Activated naive CD8-positive, alpha-beta T cell treated with anti-CD3 and anti-CD28 coated beads, Interleukin-2, amount 50 U/mL, for 16 hours (primary cell): ENCODE measurements at places on chromosomes 7 and 10.
A peak's percentile ranks its signal among the peaks of the same experiment; 100 is the strongest.

GRCh38 chr10:88642209-88642608 lies 22.0 kb upstream of the LIPF start:
- no peak for DNase-seq

DNA sequence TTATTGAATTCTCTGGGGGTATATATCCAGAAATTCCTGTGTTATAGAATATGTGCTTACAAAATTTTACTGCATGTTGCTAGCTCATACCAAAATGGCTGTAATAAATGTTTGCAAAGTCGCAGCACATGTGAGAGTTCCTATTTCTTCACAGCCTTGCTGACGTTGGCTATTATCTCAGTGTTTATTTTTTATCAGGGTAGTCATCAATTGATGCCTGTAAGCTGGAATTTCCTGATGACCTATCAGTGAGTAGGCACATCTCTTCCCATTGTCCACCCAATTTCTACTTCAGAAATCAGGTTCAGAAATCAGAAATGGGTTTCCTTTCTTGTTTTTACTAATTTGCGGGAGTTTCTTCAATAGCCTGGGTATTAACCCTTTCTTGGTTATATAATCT lies 268.1 kb upstream of the FZD8 start:
- DNase-seq, result no peak

- DNase-seq, result no peak
These were observed 1.9 kb upstream of the TCF7L2 start for GRCh38 chr10:112948196-112948595.

GRCh38 chr7:140402178-140402835 lies 1.6 kb upstream of the RAB19 start:
- DNase-seq, result no peak

- no peak for DNase-seq
These were observed 28.8 kb upstream of the ICA1 start for GRCh38 chr7:8290645-8291308.

- DNase-seq, result no peak
These were observed 188.2 kb upstream of the MKLN1 start for GRCh38 chr7:131139462-131139861.

- no peak for DNase-seq
These were observed 171.0 kb upstream of the NEBL start for GRCh38 chr10:21068026-21068656.

DNA sequence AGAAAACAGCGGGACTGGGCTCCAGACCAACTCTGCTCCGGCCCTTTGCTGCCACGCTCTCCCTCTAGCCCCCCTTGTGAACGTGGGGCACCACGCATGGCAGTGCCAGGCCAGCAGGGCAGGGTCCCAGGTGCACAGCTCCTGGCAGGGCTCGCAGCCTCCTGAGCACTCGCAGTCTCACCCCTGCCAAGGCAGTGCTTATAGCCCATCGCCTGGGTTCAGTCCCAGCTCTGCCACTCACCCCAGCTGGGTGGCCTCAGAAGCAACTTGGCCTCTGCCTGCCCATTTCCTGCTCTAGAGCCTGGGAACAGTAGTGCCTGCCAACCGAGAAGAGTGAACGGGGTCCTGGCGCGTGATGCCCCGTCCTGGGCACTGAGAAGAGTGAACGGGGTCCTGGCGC lies 36.3 kb downstream of the CFAP46 start:
- DNase-seq, result no peak

GRCh38 chr10:91829268-91829667 lies 31.0 kb downstream of the TNKS2 start:
- no peak for DNase-seq

GRCh38 chr10:86207226-86207625 lies 159.4 kb downstream of the GRID1 start:
- DNase-seq, result no peak

GRCh38 chr10:100291356-100291755 lies 4.9 kb upstream of the BLOC1S2 start:
- no peak for DNase-seq

GRCh38 chr7:117383483-117384189 lies 43.7 kb downstream of the ASZ1 start:
- no peak for DNase-seq

DNA sequence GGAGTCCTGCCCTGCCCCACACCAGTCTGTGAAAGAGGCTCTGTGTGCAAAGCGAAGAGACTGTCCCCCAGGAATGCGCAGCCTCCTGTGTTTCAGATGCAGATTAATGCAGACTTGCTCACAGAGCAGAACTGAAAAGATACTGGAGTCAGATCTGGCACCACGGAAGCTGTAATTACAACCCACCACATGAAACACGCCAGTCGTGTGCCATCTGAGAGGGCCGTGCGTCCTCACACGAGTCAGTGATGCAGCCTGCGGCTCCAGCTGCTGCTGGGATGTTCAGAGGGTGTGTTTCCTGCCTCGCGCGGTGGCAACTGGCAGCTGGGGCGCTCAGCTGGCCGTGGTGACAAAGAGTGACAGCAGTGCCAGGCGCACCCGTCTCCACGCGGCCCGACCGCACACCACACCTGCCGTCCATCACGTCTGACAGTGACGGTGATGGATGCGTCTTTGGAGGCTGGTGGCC lies 50.0 kb downstream of the NKX6-2 start:
- no peak for DNase-seq

GRCh38 chr7:39293056-39293823 lies 273.0 kb upstream of the YAE1 start:
- DNase-seq, result no peak

DNA sequence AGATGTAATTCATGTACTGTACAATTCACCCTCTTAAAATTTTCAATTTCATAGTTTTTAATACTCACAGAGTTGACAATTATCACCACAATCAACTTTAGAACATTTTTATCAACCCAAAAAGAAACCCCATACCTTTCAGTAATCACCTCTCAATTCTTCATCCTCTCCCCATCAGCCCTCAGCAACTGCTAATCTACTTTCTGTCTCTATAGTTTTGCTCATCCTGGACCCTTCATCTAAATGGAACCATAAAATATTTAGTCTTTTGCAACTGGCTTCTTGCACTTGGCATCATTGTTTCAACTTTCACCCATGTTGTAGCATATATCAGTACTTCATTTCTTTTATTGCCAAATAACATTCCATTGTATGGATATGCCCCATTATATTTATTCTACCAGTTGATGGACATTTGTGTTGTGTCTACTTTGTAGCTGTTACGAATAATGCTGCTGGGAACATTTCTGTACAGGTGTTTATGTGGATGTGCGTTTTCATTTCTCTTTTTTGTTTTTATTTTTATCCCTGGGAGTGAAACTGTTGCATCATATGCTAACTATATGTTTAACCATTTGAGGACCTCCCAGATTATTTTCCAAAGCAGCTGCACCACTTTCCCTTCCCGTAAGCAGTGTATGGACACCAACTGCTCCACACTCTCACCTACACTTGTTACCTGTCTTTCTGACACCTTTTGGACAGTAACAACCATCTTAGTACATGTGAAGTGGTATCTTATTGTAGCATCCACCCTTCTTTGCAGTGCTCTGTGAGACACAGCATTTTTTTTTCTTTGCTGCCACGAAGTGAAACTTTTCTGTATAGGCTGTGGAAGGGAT lies 65.4 kb upstream of the APBB1IP start:
- no peak for DNase-seq

- DNase-seq, result peak; percentile 94
These were observed 11.7 kb downstream of the HSPB1 start for GRCh38 chr7:76314042-76314721.

GRCh38 chr10:55410415-55410885 lies 609.4 kb upstream of the PCDH15 start:
- DNase-seq, result no peak

GRCh38 chr10:97028832-97029178 lies 157.0 kb downstream of the SLIT1 start:
- DNase-seq, result no peak

DNA sequence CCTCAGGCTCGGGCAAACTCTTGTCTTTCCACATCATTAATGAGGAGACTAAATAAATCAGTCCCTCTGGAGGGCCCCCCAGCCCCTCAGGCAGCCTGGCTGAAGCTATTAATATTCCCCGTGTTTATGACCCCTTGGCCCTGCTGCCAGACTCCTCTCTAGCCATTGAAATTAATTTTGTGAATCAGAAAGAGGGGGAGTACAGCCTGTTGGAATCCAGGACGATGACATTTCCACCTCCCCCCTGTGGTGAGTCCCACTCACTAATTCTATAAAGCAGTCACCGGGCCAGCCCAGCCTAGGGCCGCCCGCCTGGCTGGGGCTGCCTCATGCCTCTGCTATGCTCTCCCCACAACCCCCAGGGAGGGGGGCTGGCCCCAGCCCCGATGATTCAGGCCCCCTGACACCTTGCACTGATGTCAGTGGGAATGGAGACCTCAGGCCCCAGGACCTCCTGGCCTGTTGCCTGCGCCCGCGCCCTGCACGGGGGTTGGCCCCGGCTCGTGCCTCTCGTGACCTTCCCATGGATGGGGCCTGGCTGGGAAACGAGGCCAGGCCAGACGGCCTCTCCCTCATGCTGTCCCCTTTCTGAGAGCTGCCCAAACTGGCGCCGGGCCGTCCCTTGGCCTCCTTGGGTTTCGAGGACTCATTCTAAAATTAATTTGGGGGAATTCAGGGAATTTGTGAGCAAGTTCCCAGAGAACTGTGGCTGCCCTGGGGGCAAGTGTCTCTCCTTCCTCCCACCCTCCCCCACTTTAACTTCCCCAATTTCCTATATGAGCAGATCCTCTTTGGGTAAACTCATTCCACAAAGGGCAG lies 34.0 kb downstream of the TMEM270 start:
- DNase-seq, result no peak

- DNase-seq, result no peak
These were observed 138.6 kb downstream of the RGS10 start for GRCh38 chr10:119403921-119404320.

GRCh38 chr10:17001961-17002749 lies 127.5 kb downstream of the CUBN start:
- no peak for DNase-seq

GRCh38 chr7:27153526-27153925 lies 1.1 kb upstream of the HOXA3 start:
- DNase-seq, result no peak

- no peak for DNase-seq
These were observed 2.1 kb upstream of the PPP2R2D start for GRCh38 chr10:131898713-131899112.
